ENCODE measurements at places on chromosomes 11 and 22. TPM values are rescaled to one million over a fixed set of nuclear protein-coding genes. Genes with fewer than 3 reads are reported as not detected.

DNA sequence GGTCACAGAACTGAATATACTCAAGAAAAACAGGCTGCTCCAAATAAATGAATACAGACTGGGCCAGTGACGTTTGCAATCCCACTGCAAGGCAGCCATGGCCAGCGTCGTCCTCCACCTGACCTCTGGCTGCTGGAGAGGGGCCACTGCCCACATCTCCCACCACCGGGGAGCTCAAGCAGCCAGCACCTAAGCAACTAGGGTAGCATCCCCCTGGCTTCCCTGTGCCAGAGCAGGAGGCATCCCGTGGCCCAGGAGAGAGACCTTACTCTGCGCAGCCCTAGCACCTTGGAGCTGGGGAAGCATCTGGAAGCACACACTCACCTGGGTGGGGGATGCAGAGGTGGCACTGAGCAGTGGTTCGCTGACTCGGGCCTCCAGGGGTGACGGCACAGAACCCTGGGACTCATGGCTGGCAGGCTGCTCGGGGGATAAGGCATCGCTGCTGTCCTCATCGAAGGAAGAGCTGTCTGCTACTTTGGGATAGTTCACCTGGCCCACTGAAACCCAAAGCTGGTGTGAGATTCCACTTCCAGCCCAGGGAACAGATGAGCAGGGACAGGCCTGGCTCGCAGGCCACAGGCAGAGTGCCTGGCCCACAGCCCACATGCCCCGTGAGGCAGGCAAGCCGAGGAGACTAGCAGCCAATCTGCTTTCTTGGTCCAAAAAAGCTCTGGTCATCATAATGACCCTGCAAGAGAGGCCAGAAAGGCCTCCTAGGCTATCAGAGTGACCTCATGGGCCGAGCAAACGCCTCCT lies 53.7 kb downstream of the SGSM3 start:
- no peak for DNase-seq

DNA sequence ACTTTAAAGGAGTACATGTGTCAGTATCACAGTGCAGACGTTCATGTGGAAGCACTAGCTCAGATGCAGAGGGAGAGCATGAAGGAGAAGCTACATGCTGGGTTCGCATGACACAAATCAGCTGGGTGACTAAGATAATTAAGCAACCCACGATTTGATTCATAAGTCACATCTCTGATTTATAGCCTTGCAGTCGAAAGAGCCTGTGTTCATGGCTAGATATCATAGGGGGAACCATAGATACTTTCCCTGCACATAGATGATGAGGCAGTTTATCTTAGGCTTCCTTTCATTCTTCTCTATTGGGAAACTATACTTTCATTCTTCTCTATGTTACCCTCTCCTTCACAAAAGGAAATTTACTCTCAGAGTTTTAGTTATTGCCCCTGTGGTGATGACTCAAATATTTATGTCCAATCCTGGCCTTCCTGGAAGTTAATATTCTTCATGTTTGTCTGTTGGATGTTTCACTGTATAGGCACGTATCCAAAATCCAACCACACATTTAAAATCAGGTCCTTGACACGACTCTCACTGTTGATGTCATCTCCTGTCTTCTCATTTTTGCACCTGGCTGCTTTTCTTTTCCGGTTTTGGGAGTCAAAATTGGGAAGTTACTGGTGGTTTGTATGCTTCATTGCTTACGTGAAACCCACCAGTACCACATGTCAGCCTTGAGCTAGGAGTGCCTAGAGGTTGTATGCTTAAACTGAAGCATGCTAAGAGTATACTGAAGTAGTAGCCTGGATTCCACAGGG lies 56.3 kb upstream of the SLC5A12 start:
- no peak for DNase-seq

DNA sequence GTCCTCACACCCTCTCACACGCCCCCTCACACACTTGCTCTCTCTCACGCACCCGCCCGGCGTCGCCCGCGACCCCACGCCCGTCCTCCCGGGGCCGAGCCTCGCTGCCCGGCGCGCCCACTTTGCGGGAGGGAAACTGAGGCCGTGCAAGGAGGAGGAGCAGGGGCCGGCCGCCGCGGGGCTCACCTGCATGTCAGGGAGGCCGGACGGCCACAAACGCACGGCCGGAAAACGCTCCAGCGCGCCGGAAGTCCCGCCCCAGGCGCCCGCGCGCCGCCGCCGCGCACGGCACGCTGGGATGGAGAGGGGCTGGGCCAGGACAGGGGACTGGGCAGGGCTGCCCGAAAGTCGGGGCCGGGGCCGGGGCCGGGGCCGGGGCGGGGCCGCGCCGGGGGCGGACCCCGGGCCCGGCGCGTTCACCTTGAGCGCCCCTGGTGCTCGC lies at the start of gene CHID1:
TSS of gene CHID1 (minus strand) at position 222 of the 442 bp plus-strand sequence. CDS start 5,994 bp downstream, outside the sequence.
- peak; percentile 97 for DNase-seq

Gene PANX1
- polyA plus RNA-seq: 6.5 TPM

Gene CST6
- not detected for polyA plus RNA-seq

DNA sequence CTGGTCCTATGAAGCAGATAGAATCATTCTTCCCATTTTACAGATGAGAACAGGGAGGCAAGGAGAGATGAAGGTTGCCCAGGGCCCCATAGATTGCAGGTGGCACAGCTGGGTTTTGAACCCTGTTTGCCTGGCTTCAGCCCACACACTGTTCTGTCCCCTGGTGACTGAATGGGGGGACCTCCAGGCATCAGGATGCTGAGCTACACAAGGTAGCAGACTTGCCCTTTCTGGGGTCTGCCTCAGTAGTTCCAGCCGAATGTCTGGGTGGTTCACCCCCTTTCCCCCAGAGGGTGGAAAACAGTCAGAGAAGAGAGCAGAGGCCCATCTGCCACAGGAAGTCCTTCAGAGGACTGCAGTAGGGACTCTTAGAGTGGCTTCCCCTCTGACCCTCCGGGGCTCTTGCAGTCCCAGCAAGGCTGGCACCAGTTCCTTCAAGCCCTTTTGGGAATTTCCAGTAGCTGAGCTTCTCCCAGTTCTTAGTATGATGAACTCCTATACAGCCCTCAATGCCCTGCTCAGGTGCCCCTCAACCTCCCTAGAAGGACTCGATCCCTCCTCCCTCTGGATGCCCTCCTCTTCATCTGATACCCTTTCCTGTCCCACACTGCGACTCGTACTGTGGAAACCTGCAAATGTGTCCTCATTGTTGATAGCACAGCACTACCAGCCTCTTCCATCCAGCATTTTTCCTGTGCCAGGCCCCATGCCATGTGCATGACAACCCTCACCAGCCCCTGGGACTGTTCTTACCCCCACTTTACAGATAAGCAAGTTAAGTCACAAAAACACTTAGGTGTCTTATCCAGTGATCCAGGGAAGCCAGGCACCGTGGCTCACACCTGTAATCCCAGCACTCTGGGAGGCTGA lies 82.8 kb downstream of the IGLL1 start:
- no peak for DNase-seq

Gene CASP5
- polyA plus RNA-seq: not detected

Measured in K562 (cell line).